ENCODE measurements at places on chromosomes 11 and 22. TPM values are rescaled to one million over a fixed set of nuclear protein-coding genes. Genes with fewer than 3 reads are reported as not detected.

The VSIG10L2 gene
- total RNA-seq: not detected

The SLC5A1 gene
- not detected for total RNA-seq

The SCN2B gene
- total RNA-seq: 0.02 TPM

The GUCD1 gene
- total RNA-seq: 128 TPM

Measured in activated T-helper 2 cell treated with anti-CD3 and anti-CD28 coated beads, Interferon-gamma antibody, Interleukin-2, Interleukin-4, amounts not matched to agents 10 μg/mL and 5 μg/mL and 100 μg/mL, durations not matched to agents 14 hours and 24 hours and 36 hours (primary cell).